Lower lobe of right lung (tissue), 2 donors: ENCODE measurements at places on chromosomes 2 and 18.

GRCh38 chr2:31526946-31527732 lies 53.6 kb downstream of the SRD5A2 start:
- no peak for DNase-seq

DNA sequence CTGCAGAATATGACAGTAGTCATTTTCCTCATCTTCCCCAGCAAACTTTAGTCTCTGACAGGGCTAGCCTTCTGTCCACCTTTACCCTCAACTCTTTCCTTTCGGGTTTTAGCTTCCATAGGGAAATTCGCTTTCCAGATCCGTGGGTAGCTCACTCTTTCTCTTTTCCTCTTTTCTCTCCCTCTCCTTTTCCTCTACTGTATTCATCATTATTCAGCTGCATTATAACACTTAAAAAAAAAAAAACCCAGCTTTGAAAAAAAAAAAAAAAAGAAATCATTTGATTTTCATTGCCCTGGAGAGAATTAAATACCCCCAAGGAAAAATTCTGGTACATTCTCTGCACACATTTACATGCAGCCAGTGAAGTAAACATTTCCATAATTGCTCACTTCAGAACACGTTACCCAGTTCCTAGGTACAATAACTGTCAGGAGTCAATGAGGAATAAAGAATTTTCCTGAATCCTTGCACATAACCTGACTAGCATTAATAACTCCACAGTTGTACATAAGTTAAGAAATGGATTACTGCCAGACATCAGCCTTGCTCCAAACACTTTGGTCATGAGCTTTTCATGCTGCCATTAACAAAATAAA lies 63.5 kb downstream of the ZNF521 start:
- DNase-seq: no peak

- DNase-seq: no peak
These were observed 73.6 kb upstream of the STK17B start for GRCh38 chr2:196244966-196245365.

DNA sequence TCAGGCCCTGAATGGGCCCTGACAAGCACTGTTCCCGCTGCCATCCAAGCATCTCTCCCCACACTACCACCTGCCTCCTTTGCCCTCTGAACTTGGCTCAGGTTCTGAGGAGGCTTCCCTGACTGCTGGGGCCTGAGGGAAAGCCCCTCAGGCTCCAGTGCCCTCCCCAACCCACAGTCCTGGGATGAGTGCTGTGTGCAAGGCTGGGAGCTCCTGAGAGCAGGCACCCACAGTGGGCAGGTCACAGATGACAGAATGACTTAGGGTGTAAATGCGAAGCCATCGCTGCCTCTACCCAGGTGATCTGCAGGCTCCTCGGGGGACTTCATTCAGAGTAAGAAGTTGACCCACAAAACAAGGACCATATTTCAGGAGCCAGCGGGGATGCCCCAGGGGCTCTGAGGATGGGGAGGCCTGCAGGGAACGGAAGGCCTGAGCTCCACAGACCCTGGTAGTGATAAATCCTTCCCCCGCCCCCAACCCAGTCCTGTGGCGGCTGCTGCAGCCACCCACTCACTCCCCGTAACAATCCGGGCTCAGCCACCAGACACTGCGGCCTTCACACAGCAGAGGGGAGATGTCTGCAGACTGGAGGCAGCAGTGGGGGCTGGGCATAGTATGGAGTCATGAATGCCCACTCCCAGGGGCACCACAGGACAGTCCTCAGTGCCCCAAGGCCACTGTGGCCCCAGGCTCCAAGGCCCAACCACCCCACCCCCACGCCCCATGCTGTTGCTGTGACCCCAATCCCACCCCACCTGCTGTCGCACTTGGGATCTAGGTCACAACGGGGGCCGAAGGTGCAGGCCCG lies 8.9 kb downstream of the BIN1 start:
- DNase-seq: peak; percentile 33

DNA sequence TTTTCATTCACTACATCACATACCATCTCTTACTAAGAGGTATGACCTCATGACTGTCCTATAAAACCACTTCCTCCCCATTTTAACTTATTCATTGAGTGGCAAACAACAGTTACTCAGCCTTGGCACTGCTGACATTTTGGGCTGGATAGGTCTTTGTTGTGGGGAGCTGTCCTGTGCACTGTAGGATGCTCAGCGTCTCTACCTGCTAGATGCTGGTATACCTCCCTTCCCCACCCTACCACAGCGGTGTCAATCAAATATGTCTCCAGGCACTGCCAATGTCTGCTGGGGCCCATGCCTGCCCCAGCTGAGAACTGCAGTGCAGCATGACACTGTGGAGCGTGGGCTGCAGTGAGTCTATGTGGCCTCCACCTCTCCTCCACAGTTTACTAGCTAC lies 76.3 kb upstream of the MGAT4A start:
- no peak for DNase-seq

DNA sequence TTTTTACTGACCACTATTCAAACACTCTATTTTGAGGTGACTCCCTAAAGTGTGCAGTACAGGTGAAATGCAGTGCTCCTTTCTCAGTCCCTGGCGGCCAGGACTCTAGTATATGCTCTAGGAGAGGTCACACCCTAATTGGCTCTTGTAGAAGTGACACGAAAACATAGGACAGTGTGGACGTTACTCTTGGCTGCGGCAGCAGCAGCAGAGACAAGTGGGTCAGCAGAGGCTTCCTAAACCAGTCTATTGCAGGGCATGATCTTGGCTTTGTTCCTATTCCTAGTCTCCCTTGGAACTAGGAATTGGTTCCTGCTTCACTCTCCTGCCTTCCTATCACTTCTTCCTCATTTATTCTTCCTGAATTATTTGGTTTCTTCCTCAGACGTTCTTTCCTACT lies 10.1 kb upstream of the ONECUT2 start:
- no peak for DNase-seq

GRCh38 chr18:70671889-70672565 lies 383.2 kb downstream of the SOCS6 start:
- no peak for DNase-seq

DNA sequence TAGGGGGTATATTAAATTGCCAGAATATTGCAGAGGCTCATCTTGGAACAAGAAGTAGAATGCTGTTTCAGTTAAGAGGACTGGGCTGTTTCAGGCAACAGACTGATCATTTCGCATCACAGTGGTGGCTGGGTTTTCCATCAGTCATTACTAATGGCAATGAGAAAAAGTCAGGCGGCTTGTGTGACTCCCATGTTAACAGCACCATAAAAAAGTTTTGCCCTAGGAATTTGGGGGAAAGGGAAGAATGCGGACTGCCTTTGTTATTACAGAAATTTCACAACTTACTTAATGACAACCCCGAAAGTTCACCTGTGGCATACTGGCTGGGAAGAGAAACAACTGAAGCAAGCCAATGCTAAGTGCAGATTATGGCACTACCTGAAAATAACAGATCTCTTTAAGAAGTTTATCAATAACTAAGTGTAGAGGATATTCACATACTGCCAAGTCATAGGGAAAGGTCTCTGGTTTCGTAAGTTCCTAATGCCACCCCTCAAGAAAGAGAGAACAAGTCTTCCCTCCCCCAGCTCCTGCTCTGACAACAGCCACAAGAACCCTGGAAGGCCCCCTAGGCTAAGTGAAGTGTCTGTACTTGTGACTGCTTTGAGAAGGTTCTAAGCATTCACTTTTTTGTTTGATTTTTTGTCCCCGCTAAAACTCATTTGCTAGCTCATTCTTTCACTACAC lies 40.5 kb upstream of the AP1S3 start:
- no peak for DNase-seq

GRCh38 chr2:174595891-174596397 lies 1.7 kb downstream of the WIPF1 start:
- DNase-seq: no peak

GRCh38 chr2:56204556-56204955 lies 20.8 kb downstream of the CCDC85A start:
- DNase-seq: no peak

- no peak for DNase-seq
These were observed 325.2 kb downstream of the PLCL1 start for GRCh38 chr2:198129609-198130008.

- no peak for DNase-seq
These were observed 624.3 kb upstream of the FANCL start for GRCh38 chr2:58865436-58865835.

DNA sequence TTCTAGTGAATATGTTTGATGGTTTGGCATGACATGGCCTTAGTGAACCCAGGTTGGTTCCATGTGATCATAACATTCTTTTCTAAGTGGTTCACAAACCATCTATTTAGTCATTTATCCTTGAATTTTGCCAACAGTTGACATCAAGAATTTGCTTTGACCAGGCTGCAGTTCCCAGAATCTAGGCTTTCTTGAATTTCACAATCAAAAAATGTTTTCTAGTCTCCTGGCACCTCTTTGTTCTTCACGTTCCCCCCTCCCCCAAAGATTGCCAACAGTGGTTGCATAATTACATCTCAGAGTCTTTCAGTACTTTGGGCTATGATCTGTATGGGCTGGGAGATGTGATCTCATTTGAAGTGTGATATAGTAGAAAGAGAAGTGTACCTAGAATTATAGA lies 124.0 kb downstream of the GATA6 start:
- no peak for DNase-seq

- no peak for DNase-seq
These were observed 73.6 kb downstream of the ASAP2 start for GRCh38 chr2:9280224-9280623.

- no peak for DNase-seq
These were observed 24.9 kb upstream of the PDCL3 start for GRCh38 chr2:100537918-100538317.

- DNase-seq: no peak
These were observed 263.6 kb downstream of the AFF3 start for GRCh38 chr2:99878581-99879350.

GRCh38 chr2:234861841-234862735 lies 89.7 kb upstream of the SH3BP4 start:
- no peak for DNase-seq

GRCh38 chr2:143186876-143187275 lies 57.7 kb downstream of the ARHGAP15 start:
- no peak for DNase-seq

GRCh38 chr18:12015416-12016062 lies 34.2 kb downstream of the IMPA2 start:
- DNase-seq: peak; percentile 87

DNA sequence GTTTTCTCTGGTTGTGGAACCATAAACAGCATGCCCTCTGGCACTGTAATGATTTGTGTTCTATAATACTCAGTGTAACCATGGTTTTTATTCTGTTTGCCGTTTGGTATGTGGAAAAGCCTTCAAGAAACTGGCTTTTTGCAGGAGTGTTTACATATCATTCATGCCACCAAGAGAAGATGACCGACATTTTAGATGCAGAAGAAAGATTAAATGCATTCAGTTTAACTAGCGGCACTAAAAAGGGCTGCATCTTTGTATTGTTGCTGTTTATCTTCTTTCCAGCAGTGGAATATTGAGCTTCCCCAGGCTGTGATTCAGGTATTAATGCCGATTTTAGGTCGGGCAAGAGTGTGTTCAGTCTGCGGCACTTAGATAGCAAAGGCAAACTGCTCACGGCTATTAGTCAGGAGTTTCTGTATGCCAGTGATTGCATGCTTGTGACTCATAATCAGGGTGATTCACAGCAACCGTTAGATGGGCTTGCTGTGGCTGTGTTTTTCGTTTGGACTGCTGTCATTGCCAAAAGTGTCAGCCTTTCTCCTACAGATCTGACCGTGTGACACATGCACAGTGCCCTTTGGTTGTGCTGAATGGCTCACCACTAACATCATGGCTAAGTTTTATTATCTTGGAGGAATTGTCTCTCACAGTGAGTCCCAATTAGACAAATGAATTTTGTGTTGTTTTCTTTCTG lies 479.7 kb downstream of the PARD3B start:
- no peak for DNase-seq

DNA sequence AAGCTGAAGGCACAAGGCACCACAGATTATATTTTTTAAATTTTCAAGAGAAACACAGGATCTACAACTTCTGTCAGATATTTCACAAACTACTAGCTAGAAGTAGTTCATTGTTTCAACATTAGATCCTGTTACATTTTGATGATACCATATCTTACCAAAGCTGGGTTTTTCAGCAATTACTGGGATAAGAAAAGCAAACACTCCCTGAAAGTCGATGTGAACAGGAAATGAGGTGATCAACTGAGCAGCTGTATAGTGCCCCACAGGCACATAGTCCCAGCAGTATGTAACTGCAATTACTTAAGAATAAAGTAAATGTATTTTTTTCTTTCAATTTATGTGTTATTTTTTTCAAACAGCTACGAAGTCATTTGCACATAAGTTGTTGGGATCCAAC lies 103.5 kb downstream of the DNER start:
- no peak for DNase-seq

- no peak for DNase-seq
These were observed 173.5 kb downstream of the ALK start for GRCh38 chr2:29747786-29748470.

DNA sequence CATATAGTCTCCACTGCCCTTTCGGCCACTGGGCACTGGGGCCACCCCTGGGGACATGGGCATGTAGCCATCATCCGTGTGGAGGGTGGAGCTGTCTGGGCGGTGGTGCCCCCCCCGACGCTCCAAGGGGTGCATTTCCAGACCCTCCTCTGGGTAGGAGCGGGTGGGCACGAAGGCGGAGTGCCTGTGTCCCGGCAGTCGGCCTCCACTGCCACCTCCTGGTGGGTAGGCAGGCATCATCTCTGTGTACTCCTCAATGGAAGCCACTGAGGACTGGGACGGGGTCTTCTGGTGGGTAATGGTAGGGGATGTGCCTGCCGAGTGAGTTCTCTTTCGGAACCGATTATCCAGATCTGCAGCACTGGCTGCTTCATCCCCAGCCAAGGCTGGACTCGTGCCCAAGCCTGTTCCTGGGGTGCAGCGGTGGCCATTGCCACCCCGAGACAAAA lies 2.8 kb downstream of the IRS1 start:
- peak; percentile 51 for DNase-seq

GRCh38 chr2:215557701-215558100 lies 121.8 kb upstream of the FN1 start:
- no peak for DNase-seq

GRCh38 chr2:128754246-128754724 lies 435.6 kb upstream of the HS6ST1 start:
- DNase-seq: no peak

- no peak for DNase-seq
These were observed 213.1 kb downstream of the EXOC6B start for GRCh38 chr2:72612614-72613160.

GRCh38 chr2:4175343-4175742 lies 472.0 kb downstream of the DCDC2C start:
- DNase-seq: no peak

GRCh38 chr18:78632111-78632541 lies 347.5 kb upstream of the SALL3 start:
- no peak for DNase-seq

GRCh38 chr2:185645529-185645928 lies 93.1 kb upstream of the FSIP2 start:
- no peak for DNase-seq

DNA sequence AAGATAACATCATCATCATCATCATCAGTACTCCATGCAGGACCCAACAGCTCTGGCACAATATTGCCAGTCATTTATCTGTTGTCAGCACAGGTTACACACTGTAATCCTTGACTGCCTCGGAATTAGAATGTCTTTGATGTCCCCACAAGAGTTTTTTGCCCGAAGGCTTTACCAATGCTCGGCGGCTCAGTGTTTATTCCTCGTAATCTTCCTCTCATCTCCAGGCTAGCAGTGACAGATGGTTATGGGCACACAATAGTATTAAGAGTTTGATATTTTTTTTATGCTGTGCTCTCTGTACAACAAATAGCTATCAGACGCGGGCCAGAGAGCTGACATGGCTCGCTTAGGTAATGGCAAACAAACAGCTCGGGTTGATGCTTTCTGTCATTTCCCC lies 515.2 kb downstream of the ZEB2 start:
- DNase-seq: no peak

- DNase-seq: no peak
These were observed 153.4 kb downstream of the SH3RF3 start for GRCh38 chr2:109282360-109282759.

- no peak for DNase-seq
These were observed 9.8 kb upstream of the ERBB4 start for GRCh38 chr2:212548455-212548819.
